ENCODE measurements at places on chromosomes 5 and 9.

DNA sequence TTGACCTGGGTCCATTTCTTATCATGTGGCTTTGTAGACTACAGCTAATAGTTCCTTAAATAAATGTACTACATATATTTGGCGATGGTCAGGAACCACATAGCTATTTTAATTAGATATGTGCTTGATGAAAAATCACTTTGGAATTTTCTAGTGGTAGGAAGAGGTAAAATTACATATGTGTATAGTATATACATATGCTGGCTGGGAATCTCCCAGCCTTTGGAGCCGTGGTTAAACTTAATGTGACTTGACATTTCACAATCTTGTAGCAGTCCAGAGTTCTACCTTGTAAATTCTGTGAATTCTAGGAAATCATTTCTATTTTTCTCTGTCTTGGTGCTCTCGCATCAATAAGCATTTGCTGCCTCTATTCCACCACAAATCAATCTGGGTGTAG lies 565.0 kb downstream of the DMRTA1 start:
- DNase-seq, result no peak

- no peak for DNase-seq
Measured at GRCh38 chr5:126437721-126438120, 14.5 kb downstream of the GRAMD2B start.

DNA sequence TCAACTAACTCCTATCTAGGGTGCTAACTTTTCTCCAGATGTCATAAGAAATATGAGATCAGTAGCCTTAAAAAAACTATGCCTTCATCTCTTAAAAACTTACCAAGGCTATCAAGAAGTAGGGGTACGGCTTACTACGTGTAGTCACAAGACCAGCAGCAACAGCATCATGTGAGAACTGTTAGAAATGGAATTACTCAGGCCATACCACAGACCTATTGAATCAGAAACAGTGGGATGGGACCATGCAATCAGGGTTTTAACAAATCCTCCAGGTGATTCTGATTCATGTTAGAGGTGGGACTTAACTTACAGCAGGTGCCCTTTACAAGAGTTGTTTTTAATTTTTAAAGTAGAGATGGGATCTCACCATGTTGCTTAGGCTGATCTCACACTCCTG lies 4.6 kb downstream of the IFNE start:
- no peak for DNase-seq

DNA sequence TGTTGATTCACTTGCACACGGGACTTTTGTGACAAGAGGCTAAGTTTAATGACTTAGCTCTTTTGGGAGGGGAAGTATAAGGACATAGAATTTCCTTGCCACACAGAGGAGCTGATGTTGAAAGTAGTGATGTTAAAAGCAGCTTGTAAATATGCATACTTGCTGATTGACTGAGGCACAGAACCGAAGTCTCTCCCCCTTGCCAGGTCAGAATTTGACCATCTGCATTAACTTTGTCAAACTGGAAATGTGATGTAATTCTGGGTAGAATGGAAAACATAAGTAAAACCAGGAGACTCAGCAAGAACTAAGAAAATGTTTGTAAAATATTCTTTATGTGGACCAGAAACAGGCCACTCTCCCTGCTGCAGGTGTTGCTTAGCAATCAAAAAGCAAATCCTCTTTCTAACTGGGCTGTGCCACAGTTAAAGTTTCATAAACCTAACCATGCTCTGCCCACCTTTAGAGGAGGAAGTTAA lies 284.2 kb downstream of the NR3C1 start:
- DNase-seq, result no peak

GRCh38 chr5:159781626-159782157 lies 134.6 kb upstream of the ADRA1B start:
- DNase-seq, result no peak

GRCh38 chr5:31086839-31087415 lies 106.6 kb upstream of the CDH6 start:
- no peak for DNase-seq

DNA sequence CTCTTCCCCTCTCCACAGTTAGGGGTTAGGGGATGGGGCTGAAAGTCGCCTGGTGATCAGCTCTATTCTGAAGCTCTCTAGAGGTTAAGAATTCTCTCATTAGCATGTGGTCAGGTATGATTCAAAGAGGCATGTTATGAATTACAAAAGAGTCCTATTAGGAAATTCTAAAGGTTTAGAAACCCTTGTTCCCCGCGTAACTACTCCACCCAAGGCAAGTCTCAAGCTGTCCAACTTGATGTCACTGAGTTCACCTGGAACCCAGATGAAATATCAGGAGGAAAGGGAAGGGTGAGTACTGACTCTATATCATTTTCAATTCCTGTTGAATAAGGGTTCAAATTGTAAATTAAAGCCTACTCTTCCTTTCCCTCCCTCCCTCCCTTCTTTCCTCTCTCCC lies 18.1 kb upstream of the RNF145 start:
- no peak for DNase-seq
